ENCODE measurements at places on chromosomes 7 and 10.

- peaks cover 3% of the 10 kb centered on the region for H3K36me3 ChIP-seq
- peaks cover 12% of the 10 kb centered on the region for H3K4me1 ChIP-seq
- no peak overlapping the region for H3K4me3 ChIP-seq
- H3K27ac ChIP-seq: no peak overlapping the region
Observed at GRCh38 chr7:151822541-151823181, 54.3 kb downstream of the PRKAG2 start.

DNA sequence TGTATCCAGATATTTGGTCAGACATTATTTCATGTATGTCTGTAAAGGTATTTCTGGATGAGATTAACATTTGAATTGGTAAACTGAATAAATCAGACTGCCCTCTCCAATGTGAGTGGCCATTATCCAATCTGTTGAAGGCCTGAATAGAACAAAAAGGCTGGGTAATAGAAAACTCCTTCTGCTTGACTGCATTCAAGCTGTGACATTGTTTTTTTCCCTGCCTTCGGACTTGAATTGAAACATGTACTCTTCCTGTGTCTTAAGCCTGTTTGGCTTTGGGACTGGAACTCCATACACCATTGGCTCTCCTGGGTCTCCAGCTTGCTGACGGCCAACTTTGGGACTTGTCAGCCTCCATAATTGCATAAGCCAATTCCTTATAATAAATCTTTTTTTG is 36.0 kb upstream of the ARHGAP21 start:
- DNase-seq: no peak
- H3K27me3 ChIP-seq: no peaks in the 10 kb centered on the region
- no peak overlapping the region for H3K27ac ChIP-seq
- no peaks in the 10 kb centered on the region for H3K36me3 ChIP-seq

- peaks cover 9% of the 10 kb centered on the region for H3K27me3 ChIP-seq
- no peak overlapping the region for H3K4me3 ChIP-seq
- no peak overlapping the region for H3K27ac ChIP-seq
- H3K4me1 ChIP-seq: peaks cover 39% of the 10 kb centered on the region
- no peaks in the 10 kb centered on the region for H3K36me3 ChIP-seq
Observed at GRCh38 chr7:150941351-150942000, 36.6 kb downstream of the KCNH2 start.

- H3K27me3 ChIP-seq: no peaks in the 10 kb centered on the region
- DNase-seq: no peak
- H3K27ac ChIP-seq: no peak overlapping the region
- H3K36me3 ChIP-seq: peaks cover 3% of the 10 kb centered on the region
- H3K4me1 ChIP-seq: peaks cover 5% of the 10 kb centered on the region
- no peak overlapping the region for H3K4me3 ChIP-seq
Observed at GRCh38 chr7:41887416-41887815, 184.5 kb upstream of the INHBA start.

- no peak for DNase-seq
- no peaks in the 10 kb centered on the region for H3K27me3 ChIP-seq
- H3K4me3 ChIP-seq: no peak overlapping the region
- H3K4me1 ChIP-seq: peaks cover 6% of the 10 kb centered on the region
- H3K36me3 ChIP-seq: no peaks in the 10 kb centered on the region
- H3K27ac ChIP-seq: no peak overlapping the region
Observed at GRCh38 chr10:22816298-22816653, 101.9 kb upstream of the PIP4K2A start.

DNA sequence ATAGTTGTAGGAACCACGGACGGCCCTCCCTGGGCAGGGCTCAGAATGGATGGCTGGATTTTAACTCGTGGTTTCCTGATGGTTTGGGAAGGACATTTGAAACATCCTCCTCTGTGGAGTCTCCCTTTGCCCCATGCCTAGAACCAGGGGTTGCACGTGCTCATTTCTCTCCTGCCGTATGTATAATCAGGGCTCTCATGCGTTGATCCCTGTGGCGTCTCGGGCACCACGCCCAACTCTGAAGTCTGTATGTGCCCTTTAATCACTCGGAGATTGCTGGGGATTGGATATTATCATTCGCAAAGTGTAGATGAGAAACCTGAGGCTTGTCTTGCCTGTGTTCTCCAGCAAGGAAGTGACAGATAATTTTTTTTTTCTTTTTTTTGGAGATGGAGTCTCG is 257.1 kb downstream of the CAMK1D start:
- peak overlapping the region; percentile 86 for H3K27ac ChIP-seq
- DNase-seq: no peak
- peaks cover 12% of the 10 kb centered on the region for H3K4me1 ChIP-seq
- H3K36me3 ChIP-seq: peaks cover 2% of the 10 kb centered on the region
- H3K27me3 ChIP-seq: no peaks in the 10 kb centered on the region

- H3K36me3 ChIP-seq: peaks cover 6% of the 10 kb centered on the region
- H3K27ac ChIP-seq: no peak overlapping the region
- no peak for DNase-seq
- peak overlapping the region; percentile 57 for H3K4me3 ChIP-seq
Observed at GRCh38 chr10:513393-513792, 176.1 kb downstream of the DIP2C start.

DNA sequence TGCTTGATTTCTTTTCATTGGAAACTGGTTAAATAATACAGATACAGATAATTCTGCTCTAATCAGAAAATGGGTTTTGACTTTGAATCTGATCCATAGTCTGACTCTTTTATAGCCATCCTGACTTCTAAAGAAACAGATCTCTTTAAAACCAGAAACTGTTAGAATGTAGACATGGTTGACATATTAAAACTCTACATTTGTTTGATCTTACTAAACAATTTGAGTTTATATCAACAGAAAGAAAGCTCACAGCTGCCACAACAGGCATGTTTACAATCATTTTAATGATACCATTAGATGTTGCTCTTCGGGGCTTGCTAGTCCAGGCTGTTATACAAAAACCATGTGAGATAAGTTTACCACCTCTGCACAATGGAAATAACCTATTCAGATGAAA is 193.0 kb upstream of the SEMA3A start:
- H3K27me3 ChIP-seq: no peaks in the 10 kb centered on the region
- no peaks in the 10 kb centered on the region for H3K36me3 ChIP-seq
- H3K4me3 ChIP-seq: no peak overlapping the region
- H3K27ac ChIP-seq: no peak overlapping the region
- no peaks in the 10 kb centered on the region for H3K4me1 ChIP-seq

DNA sequence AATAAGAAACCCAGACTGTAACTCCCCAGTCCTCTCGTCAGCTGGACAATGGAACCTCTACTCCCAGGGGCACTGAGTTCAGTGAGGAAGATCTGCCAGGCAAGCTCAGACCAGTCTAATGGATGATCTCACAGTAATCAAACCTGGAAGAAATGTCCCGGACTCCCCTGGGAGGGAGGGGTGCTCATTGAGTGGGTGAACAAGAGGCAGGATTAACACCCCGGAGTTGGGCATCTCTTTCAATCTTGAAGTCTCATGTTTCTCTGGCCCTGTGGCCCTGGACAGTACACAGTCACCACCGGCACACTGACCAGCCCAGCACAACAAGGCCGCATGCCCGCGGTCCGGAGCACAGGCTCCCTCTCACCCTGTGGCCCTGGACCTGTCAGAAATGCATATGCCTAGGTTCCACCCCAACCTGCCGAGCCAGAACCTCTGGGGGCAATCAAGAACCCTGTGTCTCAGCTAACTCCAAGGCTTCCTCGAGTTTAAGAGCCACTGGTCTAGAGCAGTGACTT is 27.8 kb downstream of the CXCL12 start:
- peaks cover 3% of the 10 kb centered on the region for H3K4me1 ChIP-seq
- no peak for DNase-seq
- no peak overlapping the region for H3K4me3 ChIP-seq

Measured in central memory CD8-positive, alpha-beta T cell (primary cell).